Activated CD8-positive, alpha-beta memory T cell treated with anti-CD3 and anti-CD28 coated beads for 4 hours (primary cell): ENCODE measurements at places on chromosomes 12 and 14.

- DNase-seq: no peak
These were observed 546.3 kb downstream of the BCL11B start for GRCh38 chr14:98725676-98726075.

DNA sequence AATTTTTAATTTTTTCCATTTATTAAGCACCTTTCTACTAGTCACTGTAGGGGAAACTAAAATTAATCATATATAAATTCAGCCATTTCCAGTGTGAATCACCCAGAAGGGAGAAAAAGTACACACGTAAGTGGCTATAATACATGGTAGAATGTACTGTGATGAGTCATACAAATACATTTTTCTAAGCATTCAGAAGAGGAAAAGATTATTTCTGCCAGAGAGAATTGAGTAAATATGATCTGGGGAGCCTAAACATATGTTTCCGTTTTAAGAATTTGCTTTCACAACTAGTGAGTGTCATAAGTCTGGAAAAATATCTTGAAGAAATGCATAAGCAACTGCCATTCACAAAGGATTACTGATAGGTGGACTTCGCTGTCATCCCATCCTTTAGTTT is 102.8 kb downstream of the TGFB3 start:
- no peak for DNase-seq

- DNase-seq: no peak
These were observed 26.2 kb downstream of the C2CD5 start for GRCh38 chr12:22518060-22518719.

- DNase-seq: no peak
These were observed 29.2 kb downstream of the SMUG1 start for GRCh38 chr12:54159589-54159988.

DNA sequence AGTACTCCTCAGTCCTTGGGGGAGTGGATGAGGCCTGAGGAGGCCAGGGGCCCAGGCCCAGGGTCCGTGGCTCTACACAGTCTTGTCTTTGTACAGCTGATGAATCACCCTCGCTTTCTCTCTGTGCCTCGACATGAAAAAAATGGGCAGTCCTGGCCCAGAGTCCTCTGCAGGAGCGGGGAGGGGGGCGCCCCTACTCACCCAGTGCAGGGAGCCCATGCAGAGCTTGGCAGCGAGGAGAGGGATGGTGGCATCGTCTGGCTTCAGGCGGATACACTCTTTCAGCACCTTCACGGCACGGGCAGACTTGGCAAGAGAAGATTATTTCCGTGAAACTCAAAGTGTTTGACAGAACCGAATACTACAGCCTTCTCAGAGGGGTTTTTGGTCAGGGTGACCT is 159.3 kb downstream of the TTC7B start:
- no peak for DNase-seq
